Left forelimb (tissue), 1 donor: ENCODE measurements at places on chromosomes 2 and 18.

- no peak for DNase-seq
Observed at GRCh38 chr18:1976484-1976883, 594.8 kb downstream of the METTL4 start.

DNA sequence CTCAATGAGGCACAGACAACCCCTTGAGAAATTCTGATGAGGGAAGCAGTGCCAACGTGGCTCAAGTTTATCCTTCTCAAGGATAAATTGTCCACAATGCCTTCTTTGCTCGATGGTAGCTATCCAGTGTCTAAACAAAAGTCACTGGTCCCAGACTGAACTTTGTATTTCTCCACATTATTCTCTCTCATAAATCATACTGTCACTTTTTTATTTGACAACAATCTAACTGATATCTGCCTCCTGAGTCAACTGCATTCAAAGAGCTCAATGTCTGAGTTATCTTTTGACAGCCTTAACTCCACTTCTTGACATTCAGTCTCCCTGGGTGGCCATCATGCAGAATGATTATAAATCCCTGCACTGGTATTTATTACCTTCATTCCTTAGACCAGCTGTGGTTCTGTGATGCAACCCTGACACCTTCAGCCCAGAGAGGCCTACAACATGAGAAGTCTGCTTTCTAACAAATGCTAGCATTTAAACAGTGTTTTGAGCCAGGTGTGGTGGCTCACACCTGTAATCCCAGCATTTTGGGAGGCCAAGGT lies 38.2 kb downstream of the IMMT start:
- DNase-seq = no peak

DNA sequence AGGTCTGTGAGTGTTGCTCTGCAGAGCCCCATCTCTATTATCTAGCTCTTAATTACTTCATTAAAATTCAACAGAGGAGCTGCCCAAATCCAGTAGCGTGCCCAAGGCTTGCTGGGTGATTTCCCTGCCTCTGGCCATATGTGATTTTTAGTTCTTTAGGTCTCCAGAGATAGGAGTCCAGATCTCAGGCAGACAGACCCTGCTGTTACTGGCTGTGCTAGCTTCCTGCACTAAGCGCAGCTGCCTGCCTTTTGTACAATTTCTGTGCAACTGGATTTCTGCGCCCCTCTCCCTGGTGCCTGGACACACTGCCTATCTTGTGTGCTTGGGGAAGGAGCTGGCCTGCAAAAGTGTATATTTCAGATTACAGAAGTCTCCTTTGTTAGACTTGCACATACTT lies 136.5 kb downstream of the TDRD15 start:
- DNase-seq = no peak

DNA sequence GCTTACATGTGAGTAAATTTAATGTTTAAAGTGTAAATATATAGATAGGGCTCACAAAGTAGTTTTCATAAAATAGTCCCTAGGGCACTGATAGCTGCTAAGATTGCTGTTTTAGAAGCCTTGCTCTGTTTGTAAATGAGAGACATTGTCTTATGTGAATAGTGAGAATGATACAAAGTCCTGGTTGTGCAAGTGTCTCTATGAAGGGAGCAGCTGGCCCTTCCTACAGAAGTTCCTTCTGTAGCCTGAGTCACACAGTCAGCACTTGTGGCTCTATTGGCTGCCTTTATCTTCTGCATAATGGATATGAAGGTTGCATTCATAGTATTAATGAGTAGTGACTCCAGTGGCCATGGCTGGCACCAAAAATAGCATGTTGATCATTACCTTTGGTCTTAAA lies 279.7 kb downstream of the OSR1 start:
- DNase-seq = no peak
